ENCODE measurements at places on chromosomes 12 and 14.

GRCh38 chr12:70640901-70641300 is 3.7 kb upstream of the PTPRB start:
- DNase-seq, result no peak

- DNase-seq, result no peak
These were observed 172.3 kb upstream of the NOS1 start for GRCh38 chr12:117533687-117534086.

DNA sequence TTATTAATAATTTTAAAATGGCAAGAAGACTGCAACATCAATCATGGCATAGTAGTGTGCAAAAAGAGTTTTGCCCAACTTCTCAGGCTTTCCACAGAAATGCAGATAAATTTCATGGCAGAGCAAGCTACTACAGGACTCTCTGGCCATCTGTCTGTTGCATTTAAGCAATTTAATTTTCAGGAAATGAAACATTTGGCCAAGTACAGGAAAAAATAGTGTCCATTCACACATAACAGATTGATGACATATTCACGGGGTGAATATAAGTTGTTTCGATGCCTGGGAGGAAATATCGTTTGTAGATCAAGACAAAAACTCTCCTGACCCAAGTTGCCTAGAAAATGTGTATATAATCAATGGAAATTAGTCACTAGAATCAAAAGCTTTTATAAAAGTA is 324.0 kb downstream of the PRKD1 start:
- no peak for DNase-seq

DNA sequence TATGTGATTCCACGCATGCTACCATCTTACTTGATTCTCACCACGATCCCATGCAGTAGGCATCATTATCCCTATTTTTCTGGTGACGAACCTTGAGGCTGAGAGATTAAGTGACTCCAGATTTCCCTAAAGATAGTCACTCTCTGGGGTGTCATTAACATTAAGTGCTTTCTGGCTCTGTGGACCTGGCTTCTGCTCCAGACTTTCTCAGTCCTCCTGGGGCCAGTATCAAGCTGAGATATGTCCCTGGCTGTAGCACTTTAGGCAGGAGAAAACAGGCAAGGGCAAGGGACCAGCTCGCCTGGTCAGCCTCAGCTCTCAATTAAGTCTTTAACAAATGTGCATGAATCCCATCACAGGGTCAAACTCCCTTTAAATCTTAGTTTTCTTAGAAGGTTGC is 38.3 kb upstream of the PRB2 start:
- DNase-seq, result no peak

DNA sequence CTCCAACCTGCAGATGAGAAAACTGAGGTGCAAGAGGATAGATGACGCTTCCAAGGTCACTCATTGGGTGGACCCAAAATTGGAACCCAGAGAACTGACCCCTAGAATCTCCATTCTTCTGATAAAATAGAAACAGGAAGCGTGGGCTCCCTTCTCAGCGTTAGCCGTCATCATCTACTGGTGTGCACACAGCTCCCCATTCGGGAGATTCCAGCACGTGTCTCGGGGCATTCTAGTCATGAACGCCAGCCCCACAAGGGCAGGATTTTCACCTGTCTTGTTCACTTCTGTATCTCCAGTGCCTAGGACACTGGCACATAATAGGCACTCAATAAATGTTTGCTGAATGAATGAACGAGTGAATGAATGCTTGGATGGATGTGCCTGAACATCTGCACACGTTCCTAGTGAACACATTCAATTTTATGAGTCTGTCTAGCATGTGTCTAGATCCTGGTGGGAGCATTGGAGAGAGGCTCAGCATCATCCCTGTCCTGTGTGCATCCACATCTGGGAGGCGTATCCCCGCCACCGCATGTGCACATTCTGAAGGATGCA is 30.5 kb downstream of the RASAL1 start:
- no peak for DNase-seq

- no peak for DNase-seq
These were observed 34.0 kb downstream of the CD9 start for GRCh38 chr12:6234214-6234613.

DNA sequence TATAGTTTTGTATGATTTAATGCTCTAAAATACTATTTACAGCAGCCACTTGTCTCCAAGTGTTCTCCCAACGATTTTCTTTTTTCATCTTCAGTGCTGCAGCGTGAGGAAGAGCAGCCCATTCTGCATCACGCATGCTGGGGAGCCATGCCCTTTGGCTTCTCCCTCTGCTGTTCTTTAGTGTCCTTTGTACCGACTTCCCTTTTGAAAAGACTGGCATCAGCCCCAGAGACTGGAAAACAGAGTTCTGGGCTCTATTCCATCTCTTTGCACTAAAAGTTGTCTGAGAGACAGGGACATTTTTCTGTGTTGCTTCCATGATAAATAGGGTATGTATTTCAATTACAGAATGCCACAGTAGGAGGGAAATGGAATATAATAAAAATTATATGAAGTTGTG is 105.1 kb downstream of the RERG start:
- no peak for DNase-seq

DNA sequence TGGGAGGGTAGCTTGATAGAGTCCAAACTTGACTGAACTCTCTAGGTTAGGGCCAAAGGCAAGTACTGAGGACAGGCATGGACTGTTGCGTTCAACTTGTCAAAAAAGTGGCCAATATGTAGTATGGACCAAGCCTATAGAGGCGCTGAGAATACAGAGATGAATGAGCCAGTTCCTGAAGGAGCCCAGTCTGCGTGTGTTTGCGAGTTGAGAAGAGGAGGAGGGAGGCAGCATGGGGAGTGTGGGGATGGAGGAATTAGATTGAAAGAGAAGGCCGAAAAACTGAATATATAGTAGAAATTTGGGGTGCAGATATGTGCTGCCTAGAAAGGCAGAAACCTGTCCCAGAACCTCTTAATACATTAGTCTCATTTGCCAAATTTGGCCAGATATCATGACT is 412.4 kb downstream of the PCNX1 start:
- DNase-seq, result no peak

DNA sequence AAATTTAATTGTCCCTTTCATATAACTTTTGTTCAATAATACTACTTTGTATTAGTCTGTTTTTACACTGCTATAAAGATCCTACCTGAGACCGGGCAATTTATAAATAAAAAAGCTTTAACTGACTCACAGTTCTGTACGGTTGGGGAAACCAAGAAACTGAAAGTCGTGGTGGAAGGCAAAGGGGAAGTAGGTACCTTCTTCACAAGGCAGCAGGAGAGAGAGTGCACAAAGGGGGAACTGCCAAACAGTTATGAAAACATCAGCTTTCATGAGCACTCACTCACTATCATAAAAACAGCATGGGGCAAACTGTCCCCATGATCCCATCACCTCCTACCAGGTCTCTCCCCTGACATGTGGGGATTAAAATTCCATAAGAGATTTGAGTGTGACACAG is 1069.0 kb downstream of the FSCB start:
- no peak for DNase-seq

GRCh38 chr14:105165134-105165704 is 3.4 kb downstream of the JAG2 start:
- DNase-seq, result no peak

GRCh38 chr14:26414926-26415325 is 182.9 kb downstream of the NOVA1 start:
- DNase-seq, result no peak

GRCh38 chr12:54891717-54892478 is 37.6 kb downstream of the MUCL1 start:
- no peak for DNase-seq

DNA sequence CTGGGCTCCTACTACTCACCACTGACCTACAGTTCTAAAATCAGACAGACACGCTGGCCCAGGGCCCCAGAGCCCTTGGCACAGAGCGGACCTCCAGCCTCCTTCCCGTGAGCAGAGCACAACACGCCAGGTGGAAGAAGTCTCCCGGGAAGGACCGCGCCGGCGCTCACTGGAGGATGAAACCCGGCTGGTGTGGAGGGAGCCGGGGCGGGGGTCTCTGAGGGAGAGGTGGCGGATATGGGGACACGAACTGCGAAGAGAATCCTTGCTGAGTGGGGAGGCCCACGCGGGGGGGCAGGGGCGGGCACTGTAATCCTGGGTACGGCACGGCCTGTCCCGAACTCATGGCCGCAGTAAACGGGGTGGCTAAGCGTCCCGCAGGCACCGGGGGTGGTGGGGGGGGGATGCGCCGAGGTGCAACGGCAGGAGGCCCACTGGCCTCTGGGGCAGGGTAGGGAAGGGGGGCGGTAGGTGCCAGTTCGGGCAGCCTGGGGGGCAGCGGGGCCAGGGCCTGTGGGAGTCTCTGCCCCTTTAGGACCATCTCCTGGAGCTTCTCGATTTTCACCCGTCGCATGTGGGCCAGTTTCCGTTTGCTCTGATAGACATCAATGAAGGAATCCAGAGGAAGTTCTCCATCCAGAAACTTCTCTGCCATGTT is 28.8 kb downstream of the VPS37B start:
- no peak for DNase-seq

DNA sequence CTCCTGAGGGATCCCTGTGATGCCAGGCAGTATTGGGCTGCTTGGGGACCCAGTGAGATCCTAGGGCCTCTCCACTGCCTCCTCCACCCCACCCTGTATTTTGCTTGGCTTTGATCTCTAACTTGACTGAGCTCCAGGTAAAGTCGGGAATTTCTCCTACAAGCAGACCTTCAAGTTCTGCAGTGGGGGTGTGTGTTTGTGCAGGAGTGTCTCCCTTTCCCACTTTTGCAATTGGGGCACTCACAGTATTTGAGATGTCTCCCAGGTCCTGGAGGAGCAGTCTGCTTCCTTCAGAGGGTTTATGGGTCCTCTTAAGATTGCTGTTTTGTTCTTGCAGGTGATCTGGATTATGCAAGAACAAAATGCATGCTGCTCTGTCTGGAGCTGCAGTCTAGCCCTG is 68.9 kb downstream of the ALG10B start:
- DNase-seq, result no peak

GRCh38 chr12:12474471-12474928 is 88.2 kb downstream of the DUSP16 start:
- DNase-seq, result no peak

DNA sequence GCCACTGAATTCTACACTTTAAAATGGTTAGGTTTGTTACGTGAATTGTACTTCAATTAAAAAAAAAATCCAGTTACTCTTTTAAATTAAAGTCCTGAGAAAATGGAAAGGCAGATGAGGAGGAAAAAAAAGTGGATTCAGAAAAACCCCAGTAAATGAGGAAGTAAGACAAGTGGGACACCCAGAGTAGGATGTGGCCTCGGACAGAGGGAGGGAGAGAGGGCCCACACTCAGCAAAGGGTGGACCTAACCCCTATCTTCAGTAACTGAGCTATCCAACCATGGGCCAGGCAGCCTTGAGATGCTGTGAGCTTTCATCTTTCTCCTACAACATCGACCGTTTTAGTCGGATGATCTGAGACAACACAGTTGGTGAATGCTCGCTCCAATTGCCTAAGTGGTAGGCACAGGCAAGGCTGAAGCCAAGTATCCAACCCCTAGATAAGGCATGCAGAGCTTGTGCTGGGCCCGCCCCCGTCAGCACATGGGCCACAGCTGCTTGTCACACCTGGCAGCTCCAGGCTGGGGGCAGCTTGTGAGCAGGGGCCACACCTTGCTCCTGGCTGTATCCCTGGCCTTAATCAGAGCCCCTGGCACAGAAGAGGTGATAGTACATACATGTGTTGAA is 142.1 kb downstream of the TTC7B start:
- no peak for DNase-seq

GRCh38 chr12:43291516-43291915 is 260.5 kb downstream of the ADAMTS20 start:
- DNase-seq, result no peak

Data from aorta (tissue), 5 donors.